Body of pancreas (tissue), 4 donors: ENCODE measurements at places on chromosomes 5 and 9. TPM values are rescaled to one million over a fixed set of nuclear protein-coding genes. Genes with fewer than 3 reads are reported as not detected.

DNA sequence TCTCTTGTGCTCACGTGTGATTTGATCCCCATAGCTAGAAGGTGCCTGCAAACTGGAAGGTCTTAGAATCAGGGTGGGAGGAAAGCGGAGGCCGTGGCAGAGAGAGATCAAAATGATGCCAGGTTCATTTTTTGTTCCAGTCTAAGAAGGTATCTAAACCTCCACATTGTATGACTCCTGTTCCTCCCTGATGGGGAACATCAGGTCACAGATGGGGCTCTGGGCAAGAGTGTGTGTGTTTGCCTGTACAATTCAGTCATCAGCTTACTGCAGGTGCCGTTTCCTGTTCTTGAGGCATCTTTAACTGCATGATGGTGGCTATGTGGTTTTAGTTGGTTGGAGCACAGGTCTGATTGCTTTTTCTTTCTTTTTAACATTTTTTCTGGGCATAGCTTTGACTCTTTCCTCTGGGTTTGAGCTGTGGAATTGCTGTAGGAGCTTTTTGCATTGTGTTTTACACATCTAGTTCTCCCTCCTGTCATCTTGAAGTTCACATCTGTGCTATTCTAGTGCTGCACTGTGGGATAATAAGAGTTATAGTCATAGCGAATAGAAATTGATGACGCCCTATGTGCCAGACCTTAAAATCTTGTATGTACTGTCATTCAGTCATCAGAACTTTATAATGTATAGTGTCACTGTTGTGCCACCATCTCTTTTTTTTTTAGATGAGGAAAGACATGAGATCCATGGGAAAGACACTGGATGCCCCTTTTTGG is 30.8 kb downstream of the ARHGAP26 start:
- DNase-seq = no peak

- DNase-seq = no peak
These were observed 93.6 kb upstream of the PTPN3 start for GRCh38 chr9:109591691-109592090.

- DNase-seq = no peak
These were observed 1.8 kb upstream of the JAKMIP2 start for GRCh38 chr5:147784146-147784987.

DNA sequence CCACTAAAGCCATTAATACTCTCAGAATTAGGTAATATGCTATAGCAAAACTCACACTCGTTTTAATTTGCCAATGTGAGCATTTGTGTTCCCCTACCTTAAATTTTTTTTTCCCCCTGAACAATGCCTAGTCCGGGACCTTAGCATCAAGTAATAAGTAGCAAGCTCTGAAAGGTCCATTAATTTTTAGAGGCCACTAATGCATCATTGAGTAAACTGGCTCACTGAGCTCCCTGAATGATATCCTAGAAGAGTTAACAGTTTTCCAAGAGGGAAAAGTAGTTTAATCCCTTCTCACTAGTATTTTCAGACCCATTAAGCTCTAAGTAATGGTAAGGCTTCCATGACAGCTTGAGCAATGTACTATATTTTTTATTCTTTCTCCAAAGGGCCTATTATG is 242.2 kb downstream of the MAT2B start:
- DNase-seq = no peak

GRCh38 chr5:135248801-135249231 is 150.2 kb downstream of the MACROH2A1 start:
- DNase-seq = no peak

- DNase-seq = no peak
These were observed 12.6 kb upstream of the TMEM38B start for GRCh38 chr9:105681724-105682123.

DNA sequence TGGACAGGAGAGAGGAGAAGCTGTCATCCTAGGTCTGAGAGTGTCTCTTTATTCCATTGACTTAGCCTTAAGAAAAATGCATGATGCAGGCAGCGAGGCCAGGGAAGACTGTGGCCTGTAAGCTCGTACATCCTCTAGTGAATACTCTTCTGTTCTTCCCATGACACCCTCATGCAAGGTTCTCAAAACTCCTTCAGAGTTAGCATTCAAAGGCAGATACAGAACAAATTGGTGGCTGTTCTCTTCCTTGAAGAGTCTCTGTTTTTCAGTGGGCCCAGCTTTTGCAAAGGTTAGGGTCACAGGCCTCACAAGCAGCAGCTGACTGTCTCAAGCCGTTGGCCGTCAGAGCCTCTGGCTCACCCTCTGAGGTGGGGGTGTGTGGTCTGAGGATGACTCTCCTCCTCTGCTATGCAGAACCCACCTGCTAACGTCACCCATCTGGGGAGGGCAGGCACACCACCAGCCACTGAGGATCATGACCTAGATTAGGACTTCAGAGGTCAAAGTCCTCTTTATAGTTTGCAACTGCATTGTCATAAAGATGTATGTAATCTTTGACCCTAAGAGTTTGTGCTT is 15.1 kb downstream of the ADCY2 start:
- no peak for DNase-seq

- DNase-seq = peak; percentile 32
These were observed 639 bp downstream of the PCDH1 start for GRCh38 chr5:141877356-141878185.

NUTM2G gene
- total RNA-seq = not detected

FNIP1 gene
- 20.5 TPM for total RNA-seq

SEC61B gene
- total RNA-seq = 104 TPM

SEMA5A gene
- total RNA-seq = 3.4 TPM
